Mucosa of gallbladder (tissue), 1 donor: ENCODE measurements at places on chromosomes 11 and 22. TPM values are rescaled to one million over a fixed set of nuclear protein-coding genes. Genes with fewer than 3 reads are reported as not detected.

DNA sequence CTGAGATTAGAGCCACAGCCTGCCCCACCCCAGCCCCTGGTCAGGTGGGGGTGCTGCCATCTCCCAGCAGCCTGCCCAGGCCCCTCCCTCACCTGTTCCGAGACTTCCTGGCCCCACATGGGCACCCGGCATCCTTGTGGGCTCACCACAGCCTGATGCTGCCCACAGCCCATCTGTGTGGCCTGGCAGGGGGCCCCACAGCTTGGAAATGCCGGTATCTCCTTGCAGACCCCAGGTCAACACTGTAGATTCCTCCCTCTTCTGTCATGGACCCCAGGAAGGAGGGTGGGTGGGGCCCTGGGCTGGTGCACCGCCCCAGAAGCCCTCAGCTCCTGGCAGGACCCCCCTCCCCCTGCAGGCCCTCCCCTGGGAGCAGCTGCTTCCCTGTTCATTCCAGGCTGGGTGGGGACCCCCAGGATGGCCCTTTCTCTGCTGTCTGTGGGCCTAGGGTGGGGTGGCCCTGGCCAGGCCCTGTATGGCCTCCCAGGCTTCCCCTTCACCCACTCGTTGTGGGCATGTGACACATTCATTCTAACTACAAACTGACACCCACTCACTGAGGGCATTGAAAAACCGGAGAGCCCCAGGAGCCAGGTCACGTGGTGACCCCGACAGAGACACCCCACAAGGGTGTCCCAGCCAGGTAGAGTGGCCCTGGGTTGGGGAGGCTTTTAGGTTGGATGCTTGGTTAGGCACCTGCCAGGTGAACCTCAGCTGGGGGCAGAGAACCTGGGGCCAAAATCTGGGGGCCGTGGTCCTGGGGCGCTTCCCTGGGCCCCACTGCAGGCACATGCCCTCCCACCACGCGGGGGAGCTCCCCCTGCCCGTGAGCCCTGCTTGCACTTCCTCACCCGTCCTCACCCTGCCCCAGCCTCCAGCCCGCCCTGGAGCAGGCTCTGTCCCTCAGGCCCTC, 44.1 kb upstream of the CCDC188 start:
- DNase-seq: no peak

DNA sequence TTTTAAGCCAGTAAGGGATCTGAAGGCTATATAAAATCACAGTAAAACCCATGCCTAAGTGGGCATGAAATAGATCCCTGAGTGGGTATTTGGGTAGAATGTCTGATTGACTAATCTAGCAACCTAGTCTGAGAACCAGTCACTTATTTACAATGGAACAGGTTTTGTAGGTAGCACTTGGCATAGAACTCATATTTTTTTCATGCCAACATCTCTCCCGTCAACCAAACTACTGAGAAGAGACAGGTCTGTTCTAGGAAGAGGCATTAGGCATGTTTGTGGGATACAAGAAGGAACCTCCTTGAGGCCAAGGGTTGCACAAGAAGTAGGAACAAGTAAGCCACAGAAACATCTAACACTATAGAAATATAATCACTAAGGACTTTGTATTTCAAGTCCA, 840.4 kb upstream of the TENM4 start:
- no peak for DNase-seq

GRCh38 chr22:44205516-44206329, 25.0 kb downstream of the PARVG start:
- DNase-seq: no peak

- DNase-seq: no peak
Observed at GRCh38 chr11:120034881-120035630, 102.9 kb downstream of the TRIM29 start.

DNA sequence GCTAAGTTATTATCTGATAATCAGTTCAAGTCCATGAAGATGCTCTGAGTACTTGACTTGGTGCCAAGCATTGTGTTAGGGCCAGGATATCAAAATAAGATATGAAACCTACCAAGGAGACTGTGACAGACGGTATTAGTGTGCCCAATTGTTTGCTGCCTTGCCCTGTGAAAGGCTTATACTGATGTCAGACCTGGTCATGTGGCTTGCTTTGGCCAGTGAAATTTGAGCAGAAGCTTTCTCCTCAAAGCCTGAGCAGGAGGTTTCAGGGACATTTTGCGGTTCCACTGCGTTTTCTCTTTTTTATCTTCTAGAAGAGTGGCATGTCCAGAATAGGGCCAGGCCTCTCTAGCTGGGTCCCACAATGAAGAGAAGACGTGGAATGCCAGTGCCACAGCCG, 15.8 kb upstream of the PKNOX2 start:
- DNase-seq: no peak

The TRPM5 gene
- total RNA-seq: 4.4 TPM
